Foreskin keratinocyte (primary cell): ENCODE measurements at places on chromosomes 5 and 9. TPM values are rescaled to one million over a fixed set of nuclear protein-coding genes. Genes with fewer than 3 reads are reported as not detected.

The CATSPER3 gene
- 0.10 and 0.18 TPM in 2 replicates for total RNA-seq

The SPINK13 gene
- total RNA-seq, result not detected in 2 replicates

GRCh38 chr5:91687430-91687829, 304.3 kb upstream of the ARRDC3 start:
- no peak for DNase-seq

DNA sequence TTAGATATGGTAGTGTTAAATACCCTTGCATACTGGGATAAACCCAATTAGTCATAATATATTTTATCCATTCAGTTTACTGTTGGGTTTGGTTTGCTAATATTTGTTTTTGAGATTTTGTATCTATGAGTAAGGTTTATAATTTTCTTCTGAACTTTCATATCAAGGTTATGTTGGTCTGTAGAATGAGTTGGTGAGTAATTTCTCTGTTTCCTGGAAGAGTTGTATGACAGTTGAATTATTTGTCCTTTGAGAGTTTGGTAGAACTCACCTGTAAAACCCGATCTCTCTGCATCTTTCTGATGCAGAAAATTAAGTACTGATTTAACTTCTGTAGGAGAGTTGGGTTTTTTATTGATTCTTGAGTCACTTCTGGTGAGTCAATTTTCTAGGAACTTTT, 20.4 kb downstream of the DDX4 start:
- no peak for DNase-seq

DNA sequence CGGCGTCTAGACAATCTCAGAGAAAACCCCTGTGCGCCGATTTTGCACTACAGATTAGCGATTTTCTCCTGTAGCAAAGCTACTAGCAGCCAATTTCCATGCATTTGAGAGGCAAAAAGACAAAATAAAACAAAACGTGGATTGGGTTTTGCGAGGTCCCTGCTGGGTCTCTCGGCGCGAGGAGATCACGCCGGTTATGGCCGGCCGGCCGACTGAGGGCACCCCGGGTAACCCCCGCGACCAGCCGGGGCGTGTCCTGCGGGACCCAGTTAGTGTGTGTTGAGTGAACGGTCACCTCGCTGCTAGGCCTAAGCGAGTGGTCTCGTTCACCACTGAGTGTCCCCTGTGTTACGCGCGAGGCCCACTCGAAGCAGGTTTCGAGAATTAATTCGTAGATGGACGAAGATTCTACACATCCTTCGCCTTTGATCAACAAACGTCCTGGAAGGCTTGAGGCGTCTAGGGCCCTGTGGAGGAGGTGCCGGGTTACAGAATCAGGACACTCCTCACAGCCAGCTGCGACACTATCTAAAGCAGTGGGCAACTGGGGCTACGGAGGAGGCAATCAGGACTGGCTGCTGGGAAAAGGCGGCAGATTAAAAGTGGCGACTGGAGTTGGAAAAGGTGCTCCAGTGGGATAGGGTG, 764 bp upstream of the VDAC1 start:
- DNase-seq, result no peak

- DNase-seq, result no peak
Measured at GRCh38 chr9:125767349-125767748, 20.2 kb downstream of the PBX3 start.
